ENCODE measurements at places on chromosomes 4 and X.

GRCh38 chr4:76554630-76555029 is 119.6 kb downstream of the SHROOM3 start:
- no peak for DNase-seq

GRCh38 chr4:174521800-174522182 is 497 bp downstream of the HPGD start:
- peak; percentile 66 for DNase-seq

GRCh38 chr4:159685340-159686092 is 582.6 kb downstream of the RAPGEF2 start:
- DNase-seq = no peak

DNA sequence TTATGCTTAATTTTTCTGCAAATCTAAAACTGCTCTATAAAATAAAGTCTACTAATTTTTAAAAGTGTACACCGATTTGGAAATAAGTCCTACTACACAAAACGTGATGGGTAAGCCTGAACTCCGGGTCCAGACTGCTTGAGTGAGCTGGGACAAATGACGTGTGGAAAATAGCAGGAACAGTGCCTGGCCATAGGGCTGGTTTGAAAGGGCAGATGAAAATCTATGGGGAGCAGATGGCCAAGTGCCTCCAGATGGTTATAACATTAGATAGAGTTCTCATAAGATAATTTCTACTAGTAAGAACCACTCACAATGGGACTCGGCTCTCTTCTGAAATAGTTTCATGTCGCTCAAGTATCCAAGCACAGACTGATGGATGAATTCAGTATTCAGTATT is 52.5 kb downstream of the F11 start:
- no peak for DNase-seq

- no peak for DNase-seq
Measured at GRCh38 chr4:80767944-80768343, 262.6 kb upstream of the BMP3 start.

DNA sequence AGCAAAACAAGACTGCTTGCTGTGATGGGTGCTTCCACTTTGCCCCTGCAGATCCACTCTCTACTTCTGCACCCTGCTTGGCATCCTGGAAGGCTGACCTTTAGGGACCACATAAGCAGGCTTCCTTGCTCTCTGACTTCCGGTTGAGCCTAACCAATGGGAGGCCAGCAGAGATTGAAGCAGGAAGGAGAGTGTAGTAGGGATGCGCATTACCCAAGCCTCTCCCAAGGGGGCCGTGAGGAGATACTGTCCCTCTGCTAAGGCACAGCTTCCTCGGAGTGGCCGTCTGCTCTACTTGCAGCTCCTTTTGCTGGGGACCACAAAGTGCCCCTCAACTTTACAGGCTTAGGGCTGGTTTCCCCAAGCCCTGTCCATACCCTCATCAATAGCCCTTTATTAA is 624.3 kb upstream of the TENM3 start:
- DNase-seq = no peak

- DNase-seq = no peak
Measured at GRCh38 chr4:38867478-38868058, at the start of gene FAM114A1. FAM114A1 (plus strand) TSS chr4:38867806; CDS start chr4:38878079, 10,273 bp downstream.

DNA sequence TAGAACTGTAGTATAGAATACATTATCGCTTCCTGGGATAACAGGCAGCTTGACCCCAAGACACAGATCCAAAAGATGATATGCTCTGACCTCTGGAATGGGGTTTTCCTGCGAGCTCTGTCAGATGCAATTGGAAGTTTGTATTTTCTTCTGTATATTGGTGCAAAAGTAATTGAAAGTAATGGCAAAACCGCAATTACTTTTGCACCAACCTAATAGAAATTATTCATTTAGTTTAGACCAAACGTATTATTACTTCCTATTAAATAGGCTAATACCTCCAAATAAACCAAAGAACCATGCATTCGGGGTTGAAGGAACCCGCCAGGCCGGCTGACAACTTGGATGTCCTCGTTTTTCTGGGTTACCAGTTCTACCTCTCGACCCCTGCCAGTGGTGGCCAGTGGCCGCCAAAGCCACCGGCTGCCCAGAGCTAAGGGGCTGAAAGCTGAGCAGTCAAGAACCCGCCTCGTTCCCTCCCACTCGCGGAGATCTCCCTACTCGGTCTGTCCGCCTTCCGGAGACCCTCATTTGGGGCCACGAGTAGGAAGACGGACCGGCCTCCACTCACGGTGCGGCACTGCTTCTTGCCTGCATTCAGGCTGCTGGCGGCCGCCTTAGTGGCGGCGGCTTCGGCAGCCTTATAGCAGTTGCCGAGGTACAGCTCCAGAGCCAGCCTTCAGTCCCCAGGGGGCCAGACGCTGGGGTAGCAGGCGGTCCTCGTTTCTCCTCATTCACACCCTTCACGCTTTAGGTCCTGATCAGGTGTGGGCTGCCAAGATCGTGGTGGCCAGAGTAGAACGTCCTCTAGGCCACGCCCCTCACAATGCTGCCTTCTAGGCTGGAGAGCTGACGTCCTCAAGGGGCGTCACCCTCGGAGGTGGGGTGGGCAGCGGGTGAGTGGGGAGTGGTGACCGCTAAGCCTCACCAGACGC is 121.9 kb downstream of the RBMX2 start:
- no peak for DNase-seq

DNA sequence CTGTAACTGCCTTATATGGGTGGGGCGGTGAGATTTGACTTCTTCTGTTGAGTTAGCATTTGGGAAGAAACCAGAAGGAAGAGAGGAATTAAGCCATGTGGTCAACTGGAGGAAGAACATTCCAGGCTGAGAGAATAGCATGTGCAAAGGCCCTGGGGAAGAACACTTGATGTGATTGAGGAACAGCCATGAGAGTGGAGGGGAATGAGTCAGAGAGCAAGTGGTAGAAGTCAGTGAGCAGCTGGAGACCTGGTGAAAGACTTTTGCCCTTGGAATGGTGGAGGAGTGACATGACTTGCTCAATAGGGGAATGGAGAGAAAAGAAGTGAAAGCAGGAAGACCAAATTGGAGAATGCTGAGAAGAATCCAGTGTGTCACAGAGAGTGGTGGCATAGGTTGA is 327.8 kb upstream of the HAND2 start:
- DNase-seq = no peak

GRCh38 chr4:93199492-93199891 is 629.1 kb upstream of the ATOH1 start:
- DNase-seq = no peak

GRCh38 chrX:51894697-51895336 is 1.4 kb downstream of the MAGED1 start:
- no peak for DNase-seq

DNA sequence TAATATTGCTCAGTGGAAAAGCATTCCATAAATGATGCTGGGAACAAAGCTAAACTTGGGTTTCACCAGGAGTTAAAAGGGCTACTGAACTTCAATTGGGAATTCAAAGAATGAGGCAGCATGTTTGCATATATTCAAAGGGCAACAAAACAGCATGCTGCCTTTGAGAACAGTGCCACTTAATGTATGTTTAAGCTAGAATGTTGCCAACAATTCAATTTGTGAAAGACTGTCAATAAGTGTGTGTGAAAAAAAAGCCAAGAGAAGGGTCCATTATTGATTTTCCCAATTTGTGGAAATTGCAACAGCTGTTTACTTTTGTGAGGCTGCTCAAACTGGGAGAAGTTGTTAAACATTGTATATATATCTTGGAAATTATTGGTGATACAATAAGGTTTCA is 701.9 kb upstream of the ACTRT1 start:
- no peak for DNase-seq

DNA sequence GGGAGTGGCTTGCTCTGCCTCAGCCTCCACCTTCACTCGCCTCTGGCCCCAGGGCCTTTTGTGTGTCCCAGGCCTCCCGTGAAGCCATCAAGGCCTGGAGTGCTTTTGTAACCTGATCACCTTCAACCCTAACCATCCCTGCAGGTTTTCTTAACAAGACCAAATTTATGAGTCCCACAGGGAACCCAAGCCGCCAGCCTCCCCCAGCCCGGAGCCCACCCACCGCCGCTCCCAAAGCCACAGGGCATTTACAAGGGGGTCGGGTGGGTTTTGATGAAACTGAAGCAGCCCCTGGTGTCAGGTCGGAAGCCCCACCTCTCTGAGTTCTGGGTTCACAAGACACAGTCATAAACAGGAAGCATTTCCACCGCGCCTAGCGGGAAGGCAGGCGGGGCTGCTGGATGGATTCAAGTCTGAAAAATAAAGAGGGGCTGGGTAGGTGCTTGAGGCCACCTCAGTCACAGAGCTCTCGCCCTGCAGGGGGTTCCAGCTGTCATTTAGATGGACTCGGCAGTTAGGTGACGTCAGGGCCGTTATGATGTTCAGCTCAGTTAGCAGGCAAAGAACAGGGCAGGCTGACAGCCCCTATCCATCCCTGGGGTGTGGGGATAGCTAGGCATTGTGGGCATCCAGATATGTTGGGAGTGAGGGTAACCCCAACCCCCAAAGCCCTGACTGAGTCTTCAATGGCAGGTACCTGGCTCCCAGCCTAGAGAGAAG is 128.5 kb downstream of the BCOR start:
- DNase-seq = peak; percentile 64

DNA sequence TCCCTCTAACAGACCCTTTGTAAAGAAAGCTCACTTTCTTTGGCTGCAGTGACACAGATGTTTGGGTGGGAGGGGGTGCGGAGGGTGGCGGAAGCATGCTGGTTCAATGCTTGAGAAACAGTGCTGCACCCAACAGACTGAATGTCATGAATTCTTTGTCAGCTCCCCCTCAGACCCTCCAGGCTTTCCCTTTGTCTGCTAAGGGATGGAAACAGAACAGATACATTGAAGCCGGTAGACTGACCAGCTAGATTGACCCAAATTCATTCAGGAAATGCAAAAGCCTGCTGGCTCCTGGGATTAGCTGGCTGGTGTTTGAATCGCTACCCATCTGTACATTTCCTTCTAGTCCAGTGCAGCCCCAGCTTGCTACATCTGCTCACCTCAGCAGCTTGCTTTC is 90.8 kb upstream of the PAK3 start:
- DNase-seq = no peak

DNA sequence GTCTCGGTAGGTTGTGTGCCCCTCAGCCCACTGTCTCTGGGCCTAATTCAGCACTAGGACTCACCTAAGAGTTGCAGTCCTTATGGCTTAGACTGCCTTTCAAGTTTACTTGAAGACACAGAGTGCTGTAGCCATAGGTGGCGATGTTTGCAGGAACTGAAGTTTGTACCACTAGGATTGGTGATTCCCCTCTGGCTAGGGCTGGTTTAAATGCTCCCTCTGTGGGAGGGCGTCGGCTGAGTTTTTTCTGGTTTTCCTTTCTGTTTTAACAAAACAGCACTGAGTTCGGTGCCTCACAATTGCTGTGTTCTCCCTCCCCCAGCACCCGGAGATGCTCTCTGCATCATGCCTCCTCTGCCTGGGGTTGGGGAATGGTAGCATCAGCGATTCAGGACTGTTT is 480.9 kb downstream of the PCDH11X start:
- DNase-seq = no peak

- no peak for DNase-seq
Measured at GRCh38 chr4:112514647-112515197, 1.3 kb downstream of the NEUROG2 start.

DNA sequence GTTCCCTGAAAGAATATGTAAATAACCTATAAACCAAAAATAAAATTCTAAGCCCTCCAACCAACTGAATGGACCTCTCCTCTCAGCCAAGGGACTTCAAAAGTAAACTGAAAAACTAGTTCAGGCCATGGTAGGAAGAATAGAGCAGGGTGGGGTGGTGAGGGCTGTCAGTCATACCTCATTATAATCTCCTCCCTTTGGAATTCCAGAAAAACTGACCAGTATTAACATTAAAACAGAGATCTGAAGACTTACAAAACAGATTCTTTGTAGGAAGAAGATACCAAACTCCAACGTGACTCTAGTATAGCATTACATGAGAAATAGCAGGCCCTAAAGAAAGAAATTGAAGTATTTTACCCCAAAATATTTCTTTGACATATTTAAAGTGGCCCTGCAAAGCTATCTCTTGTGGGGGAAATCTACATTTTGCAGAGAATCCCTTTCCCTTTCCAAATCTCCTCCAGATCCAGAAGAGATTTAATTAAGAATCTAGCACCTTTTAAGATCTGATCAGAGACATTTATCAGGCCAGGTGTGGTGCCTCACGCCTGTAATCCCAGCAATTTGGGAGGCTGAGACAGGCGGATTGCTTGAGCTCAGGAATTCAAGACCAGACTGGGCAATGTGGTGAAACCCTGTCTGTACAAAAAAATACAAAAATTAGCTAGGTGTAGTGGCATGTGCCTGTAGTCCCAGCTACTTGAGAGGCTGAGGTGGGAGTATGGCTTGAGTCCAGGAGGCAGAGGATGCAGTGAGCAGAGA is 15.1 kb downstream of the TBC1D9 start:
- DNase-seq = no peak

DNA sequence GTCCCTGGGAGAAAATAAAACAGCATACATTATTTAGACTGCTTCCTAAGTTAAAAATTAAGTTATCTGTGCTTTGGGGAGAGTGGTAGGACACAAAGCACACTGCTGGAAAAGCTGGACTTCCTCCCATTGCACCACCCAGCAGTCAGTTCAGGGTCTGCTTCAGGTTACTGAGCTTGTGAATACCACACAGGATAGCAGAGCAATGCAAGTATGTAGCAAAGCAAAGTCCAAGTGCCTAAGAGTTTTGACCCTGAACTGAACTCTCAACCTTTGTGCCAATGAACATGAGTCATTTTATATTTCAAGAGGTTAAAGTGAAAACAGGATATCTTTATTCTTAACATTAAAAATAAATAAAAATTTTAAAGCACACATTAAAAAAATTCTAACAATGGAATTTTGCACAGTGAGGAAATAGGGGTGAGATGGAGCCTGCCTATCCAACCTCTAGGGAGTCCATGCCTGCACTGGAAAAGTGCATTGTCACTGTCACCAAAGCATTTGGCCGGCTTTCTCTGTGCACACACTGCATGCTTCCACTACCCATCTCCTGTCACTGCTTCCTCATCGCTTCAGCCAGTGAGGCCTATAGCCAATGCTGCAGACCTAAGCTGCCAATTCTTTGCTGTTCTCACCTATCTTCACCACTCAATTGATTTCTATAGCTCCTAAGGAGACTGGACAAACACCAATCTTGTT is 50.9 kb downstream of the ABCG2 start:
- DNase-seq = no peak

DNA sequence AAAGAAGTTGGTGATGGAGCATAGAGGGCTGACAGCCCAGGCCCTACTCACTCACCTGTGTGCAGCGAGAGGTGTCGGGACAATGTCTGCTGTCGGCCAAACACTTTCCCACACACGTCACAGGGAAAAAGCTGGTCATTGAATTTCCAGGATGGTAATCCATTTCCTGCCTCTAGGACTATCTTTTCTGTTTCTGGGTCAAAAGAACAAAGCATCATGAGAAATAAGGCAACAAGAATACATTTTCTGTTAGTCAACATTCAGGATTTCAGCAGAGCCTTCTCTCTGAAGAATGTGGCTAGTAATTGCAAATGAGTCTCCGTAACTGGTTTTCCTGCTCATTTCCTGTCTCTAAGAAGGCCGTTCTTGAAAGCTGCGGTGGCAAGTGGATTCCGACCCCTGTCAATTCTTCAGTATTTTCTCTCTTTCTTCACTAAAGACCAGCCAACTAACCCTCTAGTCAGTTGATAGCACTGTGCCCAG is 99.4 kb downstream of the C4orf51 start:
- no peak for DNase-seq

- DNase-seq = no peak
Measured at GRCh38 chrX:151641564-151641963, 53.7 kb upstream of the PRRG3 start.

All from activated CD8-positive, alpha-beta memory T cell treated with anti-CD3 and anti-CD28 coated beads for 24 hours (primary cell).